Fibroblast of mammary gland (primary cell): ENCODE measurements at places on chromosomes 3 and 15.
A peak's percentile ranks its signal among the peaks of the same experiment; 100 is the strongest.

GRCh38 chr3:106034313-106034712 lies 165.5 kb upstream of the CBLB start:
- DNase-seq, result peak; percentile 21

- no peak for DNase-seq
These were observed 17.5 kb upstream of the KCTD6 start for GRCh38 chr3:58474348-58474911.

GRCh38 chr3:257826-258225 lies 61.3 kb downstream of the CHL1 start:
- no peak for DNase-seq

- no peak for DNase-seq
These were observed 15.5 kb downstream of the MAPKAPK3 start for GRCh38 chr3:50632450-50632849.

GRCh38 chr3:177150970-177151627 lies 46.2 kb downstream of the TBL1XR1 start:
- DNase-seq, result peak; percentile 86

DNA sequence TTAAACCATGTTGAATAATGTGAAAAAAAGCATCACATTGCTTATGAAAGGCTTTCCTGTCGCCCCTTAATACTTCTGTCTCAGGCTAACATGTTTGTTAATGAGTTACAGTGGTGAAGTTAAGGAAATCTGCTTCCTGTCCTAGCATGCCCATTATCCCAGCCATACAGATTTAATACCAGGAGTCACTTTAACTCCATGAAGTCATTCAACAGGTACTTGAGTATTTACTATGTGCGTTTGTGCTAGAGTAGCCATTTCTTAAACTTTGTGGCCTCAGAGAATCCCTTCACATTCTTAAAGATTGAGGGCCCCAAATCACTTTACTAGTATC lies 10.1 kb upstream of the SETD5 start:
- DNase-seq, result no peak

- DNase-seq, result peak; percentile 13
These were observed 27.8 kb upstream of the PIK3CB start for GRCh38 chr3:138862531-138862923.

DNA sequence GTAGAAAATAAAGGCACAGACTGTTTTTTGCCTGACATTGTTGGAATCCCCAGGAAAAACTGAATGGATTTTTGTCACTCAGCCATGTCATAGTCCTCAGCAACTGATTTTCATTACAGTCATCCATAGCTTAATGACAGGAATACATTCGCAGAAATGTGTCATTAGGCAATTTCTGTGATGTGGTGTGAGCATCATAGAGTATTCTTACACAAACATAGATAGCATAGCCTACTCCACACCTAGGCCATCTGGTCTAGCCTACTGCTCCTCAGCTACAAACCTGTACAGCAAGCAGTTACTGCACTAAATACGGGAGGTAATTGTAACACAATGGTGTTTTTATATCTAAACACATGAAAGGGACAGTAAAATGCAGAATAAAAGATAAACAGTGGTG lies 34.4 kb upstream of the FBN1 start:
- DNase-seq, result peak; percentile 47

DNA sequence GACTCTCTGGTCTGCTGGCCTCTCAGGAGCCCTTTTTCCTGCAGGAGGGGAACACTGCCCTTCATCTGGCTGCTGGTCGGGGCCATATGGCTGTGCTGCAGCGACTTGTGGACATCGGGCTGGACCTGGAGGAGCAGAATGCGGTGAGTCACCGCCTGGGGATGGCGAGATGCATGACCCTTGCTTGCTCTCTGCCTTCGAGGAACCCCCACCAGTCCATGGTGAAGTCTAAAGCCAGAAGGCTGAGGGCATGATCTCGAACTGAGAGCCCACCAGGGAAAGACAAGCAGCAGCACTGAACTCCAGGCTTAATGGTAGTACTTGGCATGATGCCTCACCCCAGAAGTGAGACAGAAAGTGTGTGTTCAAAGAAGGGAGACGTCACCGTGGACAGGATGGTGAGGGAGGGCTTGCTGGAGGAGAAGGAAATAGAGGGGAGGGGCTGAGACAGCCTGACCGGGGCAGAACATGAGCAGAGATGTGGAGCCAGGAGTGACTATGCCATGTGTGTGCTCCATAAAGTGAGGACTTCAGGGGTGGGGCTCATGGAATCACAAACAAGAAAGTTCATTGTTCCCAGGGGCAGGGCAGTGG lies 19.2 kb downstream of the ANKDD1A start:
- DNase-seq, result peak; percentile 57

GRCh38 chr3:187041362-187042307 lies 97.7 kb downstream of the RPL39L start:
- DNase-seq, result no peak

DNA sequence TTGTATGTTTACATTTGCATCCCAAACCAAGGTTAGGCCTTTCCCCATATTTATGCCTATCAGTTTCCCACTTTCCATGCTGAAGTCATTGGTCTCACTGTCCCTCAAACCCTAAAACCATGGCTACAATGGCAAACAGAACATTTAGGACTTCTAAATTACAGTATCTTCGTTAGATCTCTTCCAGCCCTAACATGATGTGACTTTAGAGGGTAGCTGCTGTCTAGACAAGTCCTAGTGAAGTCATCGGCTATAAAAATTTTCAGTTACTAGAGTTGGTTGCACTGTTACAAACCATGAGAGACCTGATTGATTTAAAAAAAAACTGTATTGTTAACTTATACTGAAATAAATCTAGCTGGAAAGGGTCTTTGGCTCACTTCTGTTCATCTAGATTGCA lies 54.6 kb downstream of the TM4SF4 start:
- no peak for DNase-seq

DNA sequence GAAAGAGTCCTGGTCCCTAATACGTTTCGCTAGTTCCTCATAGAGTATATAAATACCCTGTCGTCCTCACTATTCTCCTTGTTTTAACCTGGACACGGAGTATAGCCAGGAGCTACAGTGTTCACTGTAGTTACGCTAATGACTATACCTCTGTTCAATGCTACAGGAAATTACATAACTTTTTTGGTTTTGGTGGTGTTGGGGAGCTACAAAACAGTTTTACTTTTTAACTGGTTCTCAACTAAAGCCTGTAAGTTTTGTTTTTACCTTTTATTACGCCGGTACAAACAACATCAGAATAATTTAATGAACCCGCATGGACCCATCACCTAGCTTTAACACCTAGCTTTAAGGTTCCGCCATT lies 1.5 kb downstream of the LMLN start:
- DNase-seq, result no peak

DNA sequence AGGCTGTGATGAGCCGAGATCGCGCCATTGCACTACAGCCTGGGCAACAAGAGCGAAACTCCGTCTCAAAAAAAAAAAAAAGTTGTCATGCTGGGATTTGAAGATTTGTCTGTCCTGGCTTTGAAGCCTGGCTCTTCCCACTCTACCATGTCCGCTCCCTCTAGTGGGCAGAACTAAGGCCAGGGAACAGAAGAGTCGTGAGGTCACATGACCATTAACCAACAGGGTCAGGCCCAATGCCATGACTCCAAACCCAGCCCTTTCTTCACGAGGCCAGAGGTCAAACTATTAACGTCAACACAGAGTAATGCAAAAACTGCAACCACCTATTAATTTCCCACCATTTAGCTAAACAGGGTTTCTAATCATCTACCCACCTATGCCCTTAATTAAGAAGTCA lies 212.1 kb downstream of the ADAMTS17 start:
- no peak for DNase-seq

- no peak for DNase-seq
These were observed 237.8 kb downstream of the OPA1 start for GRCh38 chr3:193830791-193831191.
